Stimulated activated CD8-positive, alpha-beta memory T cell treated with anti-CD3 and anti-CD28 coated beads, Interleukin-15, amount 100 ng/mL, for 24 hours (primary cell): ENCODE measurements at places on chromosomes 7 and 10.

DNA sequence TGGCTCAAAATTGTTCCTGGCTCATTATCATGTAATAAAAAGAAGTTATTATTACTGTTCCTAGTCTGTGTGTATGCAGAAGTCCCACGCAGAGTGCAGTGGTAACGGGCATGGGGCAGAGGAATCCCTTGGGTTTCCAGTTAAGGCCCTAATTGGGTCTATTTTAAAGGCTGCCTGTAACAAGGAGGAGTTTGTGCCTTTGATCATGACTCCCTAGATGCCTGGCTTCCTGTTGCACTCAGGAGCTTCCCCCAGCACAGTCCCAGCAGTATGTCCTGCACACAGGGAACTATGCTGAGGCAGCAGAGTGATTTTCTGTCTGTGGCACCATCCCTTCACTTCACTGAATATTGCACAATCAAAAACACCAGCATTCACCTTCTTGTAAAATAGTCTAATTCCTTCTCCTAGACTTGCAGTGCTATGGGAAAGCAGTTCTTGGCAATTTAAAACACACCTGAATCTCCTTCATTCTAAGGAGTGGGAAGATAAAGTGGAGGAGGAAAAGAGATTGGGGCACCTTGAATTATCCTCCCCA lies 22.9 kb downstream of the SORCS1 start:
- no peak for DNase-seq

GRCh38 chr7:127973832-127974231 lies 57.4 kb downstream of the LRRC4 start:
- DNase-seq = no peak

DNA sequence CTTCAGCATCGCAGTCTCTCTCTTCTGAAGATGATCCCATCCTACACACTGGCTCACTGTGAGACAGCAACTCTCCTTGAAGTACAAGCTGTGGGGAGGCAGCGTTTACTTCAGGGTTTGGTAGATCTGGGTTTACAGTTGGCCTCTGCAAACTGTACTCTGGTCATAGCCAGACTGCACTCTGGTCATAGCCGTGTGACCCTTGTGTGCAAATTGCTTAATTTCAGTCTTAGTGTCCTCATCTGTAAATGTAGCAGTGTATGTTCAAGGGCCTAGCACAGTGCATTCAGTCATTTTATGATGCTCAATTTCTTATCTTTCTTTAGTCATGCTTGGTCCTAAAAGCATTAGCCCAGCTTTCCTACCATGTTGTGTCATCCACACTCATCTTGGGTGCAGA lies 188.2 kb downstream of the LRMDA start:
- DNase-seq = no peak

GRCh38 chr7:137652721-137653120 lies 194.1 kb downstream of the DGKI start:
- DNase-seq = no peak

DNA sequence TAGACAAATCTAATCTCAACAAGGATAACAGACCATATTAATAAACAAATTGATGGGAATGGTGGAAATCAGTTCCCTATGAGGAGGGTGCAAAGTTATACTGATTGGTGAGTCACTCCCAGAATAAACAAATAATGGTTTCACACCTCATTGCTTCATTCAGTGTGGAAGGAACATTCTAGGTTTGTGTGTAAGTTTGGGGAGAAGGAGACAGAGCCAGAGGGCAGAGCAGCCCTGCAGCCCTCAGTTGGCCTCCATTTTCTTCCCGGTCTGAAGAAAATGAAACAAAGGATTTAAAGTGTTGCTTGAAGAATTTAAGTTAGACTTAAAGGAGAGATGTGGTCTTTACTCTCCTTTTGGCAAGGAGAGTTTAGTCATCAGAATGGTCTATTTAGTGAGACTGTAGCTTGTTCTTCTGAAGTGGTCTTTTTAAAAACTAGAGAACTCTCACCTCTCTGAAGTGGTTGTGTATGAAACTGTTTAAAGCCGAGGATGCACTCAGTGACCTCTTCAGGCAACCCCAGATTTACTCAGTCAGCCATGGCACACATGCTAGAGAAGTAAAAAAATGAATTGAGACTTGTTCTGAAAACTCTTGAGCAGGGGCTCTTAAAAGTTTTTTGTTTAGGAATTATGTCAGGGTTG lies 27.2 kb downstream of the IKZF1 start:
- DNase-seq = no peak

- peak; percentile 29 for DNase-seq
Observed at GRCh38 chr7:148699024-148699781, 500 bp downstream of the CUL1 start.

DNA sequence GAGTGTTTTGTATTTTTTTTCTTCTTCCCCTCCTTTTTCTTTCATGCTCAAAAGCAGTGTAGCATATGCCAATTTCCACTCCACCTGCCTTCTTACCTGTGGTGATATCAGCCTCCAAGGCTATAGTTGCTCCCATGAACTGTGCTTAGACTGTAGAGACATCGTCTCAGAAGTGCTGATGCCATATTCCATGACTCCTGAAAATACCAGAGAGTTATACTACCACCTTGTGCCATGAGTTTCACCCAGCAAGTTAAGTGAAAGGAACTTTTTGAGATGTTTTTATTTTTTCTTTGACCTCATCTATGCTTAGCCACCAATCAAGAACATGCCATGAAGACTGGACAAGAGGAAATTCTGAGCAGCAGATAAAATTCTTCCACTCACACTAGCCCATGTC lies 142.8 kb upstream of the SEMA3E start:
- DNase-seq = no peak

DNA sequence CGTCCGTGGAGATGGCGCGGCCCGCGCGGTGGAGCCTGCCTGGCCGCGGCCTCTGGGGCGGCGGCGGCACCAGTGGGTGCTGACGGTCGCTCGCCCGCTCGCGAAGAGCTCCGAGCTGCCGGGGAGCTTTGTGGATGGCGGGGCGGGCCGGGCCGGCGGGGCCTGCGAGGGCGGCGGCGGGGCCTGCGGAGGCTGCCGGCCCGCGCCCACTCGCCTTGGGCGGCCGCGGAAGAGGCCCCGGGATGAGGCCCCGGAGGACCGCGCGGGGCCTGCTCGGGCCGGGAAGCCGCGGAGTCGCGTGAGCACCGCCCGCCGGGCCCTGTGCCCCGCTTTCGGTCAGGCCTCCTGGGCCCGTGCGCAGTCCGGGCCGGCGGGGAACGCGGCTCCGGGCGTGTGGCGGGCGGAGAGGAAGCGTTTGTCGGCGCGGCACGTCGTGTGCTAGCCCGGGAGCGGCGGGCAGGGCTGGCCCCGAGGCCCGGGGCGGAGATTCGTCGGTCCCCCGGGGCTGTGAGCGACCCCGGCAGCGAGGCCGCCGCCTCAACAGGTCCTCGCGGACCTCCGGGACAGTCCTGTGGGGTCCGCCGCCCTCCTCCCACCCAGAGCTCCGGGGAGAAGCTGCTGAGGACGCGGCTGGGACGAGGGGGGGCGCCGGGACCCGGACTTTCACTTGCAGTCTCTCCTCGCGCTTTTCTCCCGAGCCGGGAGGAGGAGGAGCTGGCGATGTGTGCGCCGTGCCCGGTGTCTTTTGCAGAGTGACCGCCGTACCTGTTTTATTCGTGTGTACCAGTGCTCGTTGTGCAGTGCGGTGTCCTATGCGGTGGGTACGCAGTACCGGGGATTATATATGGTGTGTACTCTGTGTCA lies 578 bp downstream of the ZMYND11 start:
- DNase-seq = peak; percentile 30

DNA sequence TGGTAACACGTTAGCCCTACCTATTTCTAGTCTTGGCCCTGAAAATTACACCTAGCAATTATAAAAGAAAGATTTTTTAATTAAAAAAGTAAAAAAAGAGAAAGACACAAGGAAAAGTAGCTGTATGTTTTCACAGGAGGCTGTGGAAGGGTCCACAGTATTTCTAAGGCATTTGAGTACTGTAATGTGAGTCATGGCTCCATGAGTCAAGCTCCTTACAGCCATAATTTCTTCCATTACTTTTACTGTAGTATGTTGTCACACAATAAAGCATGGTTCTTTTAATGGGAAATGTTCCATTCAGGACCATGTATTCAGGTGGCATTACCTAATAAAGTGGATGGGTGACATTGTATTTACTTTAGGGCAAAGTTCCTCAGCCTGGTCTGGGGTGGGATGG lies 113.4 kb downstream of the GPR37 start:
- no peak for DNase-seq

DNA sequence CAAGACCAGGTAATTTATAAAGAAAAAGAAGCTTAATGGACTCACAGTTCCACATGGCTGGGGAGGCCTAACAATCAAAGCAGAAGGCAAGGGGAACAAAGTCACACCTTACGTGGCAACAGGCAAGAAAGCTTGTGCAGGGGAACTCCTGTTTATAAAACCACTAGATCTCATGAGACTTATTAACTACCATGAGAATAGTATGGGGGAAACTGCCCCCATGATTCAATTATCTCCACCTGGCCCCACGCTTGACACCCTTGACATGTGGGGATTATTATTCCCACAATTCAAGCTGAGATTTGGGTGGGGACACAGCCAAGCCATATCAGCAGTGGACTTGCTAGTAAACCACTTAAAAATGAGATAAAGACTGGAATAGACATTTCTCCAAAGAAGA lies 451.7 kb downstream of the DNAJB9 start:
- no peak for DNase-seq

DNA sequence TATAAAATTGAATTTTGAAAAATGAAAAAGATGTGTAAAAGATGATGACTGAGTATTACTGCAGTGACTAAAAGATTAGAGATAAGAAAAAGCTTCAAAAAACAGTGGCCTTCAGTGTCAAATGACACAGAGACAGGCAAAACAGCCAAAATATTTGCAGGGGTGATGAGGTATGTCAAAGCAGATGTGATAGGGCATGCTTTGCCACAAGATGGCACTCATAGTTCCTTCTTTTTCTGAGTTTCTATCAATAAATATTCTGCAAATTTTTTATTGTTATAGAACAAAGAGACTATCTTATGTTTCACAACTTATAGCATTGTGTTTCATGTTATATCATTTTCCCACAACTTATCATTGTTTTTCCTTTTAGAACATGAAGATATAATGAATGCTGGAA lies 344.1 kb upstream of the HPS1 start:
- no peak for DNase-seq

- DNase-seq = no peak
Observed at GRCh38 chr7:22208799-22209198, 148.2 kb downstream of the RAPGEF5 start.

DNA sequence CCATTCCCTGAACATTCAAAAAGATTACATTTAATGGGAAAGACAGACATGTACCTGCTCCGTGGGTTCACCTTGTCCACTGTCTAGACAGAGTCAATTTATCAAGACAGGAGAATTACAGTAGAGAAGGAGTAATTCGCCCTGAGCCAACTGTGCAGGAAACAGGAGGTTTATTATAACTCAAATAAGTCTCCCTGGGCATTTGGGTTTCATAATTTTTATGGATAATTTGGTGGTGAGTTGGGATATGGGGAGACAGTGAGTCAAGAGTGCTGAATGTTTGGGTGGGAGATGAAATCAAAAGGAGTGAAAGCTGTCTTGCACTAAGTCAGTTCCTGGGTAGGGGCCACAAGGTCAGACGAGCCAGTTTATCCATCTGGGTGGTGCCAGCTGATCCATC lies 165.9 kb upstream of the NAMPT start:
- DNase-seq = no peak

- DNase-seq = no peak
Observed at GRCh38 chr10:64537928-64538327, 1016.7 kb downstream of the REEP3 start.
